Caco-2 (cell line): ENCODE measurements at places on chromosomes 6 and 20. TPM values are rescaled to one million over a fixed set of nuclear protein-coding genes. Genes with fewer than 3 reads are reported as not detected.

Gene SEMG1
- not detected in 2 replicates for total RNA-seq

DNA sequence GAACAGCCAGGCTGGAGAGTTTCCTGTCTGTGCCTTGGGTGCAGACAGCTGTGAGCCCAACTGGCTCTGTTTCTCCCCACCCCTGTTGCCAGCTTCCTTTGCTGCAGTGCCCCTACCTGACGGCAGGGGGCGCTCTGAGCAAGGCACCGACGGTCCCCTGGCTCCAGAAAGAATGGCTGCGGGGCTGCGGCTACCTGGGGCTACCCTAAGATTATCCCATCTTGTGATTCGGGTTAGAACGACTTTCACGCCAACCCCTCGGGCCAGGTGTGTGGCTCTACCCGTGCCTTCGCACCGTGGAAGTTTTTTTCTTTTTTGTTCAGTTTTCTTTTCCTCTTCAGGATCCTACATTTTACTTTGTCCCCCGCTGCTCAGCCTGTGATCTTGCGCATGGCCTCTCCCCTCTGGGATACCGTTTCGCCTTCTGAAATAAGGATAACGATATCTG, 33.4 kb upstream of the AAR2 start:
- DNase-seq, result peak; percentile 76

GRCh38 chr20:57048027-57048869, 218.2 kb downstream of the BMP7 start:
- DNase-seq, result peak; percentile 72

DNA sequence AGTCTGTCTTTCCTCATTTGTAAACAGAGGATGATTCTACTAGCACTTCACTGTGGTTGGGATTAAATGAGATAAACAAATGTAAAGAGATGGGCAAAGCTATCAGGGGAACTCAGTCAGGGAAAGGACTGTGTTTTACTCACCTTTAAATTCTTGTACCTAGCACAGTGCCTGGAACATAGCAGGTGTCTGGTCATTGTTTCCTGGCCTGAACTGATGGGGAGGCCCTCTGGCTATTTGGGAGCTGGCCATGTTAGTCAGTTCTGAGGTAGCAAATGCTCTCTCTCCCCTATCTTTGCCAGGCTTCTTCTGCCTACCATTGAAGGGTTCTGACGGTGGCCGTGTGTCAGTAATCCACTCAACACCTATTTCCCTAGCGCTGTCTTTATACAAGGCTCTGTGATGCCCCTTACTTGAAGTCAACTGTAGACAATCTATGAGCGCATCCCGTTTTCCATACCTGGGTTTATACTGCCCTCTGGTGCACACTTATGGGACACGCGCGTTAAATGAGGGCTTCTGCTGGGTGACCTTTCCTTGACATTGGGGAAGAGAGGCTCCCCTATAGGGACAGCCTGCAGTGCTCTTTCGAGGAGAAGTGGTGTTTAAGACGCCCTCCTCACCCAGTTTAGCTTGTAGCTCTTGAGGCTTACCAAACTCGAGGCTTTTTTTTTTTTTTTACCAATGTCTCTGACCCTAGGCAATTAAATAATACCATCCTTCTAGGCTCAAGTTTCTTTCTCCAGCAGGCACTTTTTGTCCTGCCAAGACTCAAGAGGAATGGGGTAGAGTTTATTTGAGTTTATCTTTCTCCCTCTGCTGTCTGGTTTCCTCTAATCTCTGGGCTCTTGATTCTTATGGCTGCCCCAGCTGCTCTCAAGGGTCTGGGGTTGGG, 4.0 kb upstream of the SPATS1 start:
- peak; percentile 68 for DNase-seq

DNA sequence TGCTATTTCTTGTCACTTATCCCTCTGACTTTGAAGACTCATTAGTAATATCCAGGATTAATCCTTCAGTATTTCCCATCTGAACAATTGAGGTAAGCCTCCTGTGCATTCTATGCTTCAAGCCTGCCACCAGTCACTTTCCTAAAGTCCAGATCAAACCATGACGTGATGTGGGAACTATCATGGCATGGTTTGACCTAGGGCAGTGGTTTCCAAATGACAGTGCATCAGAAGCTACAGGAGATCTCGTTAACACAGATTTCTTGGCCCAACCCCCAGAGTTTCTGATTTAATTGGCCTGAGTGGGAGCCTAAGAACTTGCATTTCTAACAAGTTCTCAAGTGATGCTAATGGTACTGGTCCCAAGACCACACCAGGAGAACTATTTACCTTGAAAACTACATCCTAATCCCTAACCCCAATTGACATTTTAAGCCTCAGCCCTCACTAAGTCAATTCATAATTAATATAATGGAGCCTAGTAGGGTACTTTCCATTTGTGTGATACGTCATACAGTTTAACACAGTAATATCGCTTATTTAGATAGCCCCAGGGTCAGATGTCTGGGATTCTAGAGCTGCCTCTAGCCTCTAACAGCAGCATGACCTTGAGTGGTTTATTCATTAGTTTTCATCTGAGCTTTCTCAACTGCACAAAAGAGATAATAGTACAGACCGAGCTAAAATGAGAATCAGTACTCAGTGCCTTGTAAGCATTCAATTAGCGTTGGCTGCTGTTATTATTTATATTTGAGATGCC, 907.6 kb downstream of the TFAP2A start:
- no peak for DNase-seq
